ENCODE measurements at places on chromosomes 4 and X.

- no peak for DNase-seq
These were observed 218.7 kb upstream of the NDST4 start for GRCh38 chr4:115332078-115332477.

DNA sequence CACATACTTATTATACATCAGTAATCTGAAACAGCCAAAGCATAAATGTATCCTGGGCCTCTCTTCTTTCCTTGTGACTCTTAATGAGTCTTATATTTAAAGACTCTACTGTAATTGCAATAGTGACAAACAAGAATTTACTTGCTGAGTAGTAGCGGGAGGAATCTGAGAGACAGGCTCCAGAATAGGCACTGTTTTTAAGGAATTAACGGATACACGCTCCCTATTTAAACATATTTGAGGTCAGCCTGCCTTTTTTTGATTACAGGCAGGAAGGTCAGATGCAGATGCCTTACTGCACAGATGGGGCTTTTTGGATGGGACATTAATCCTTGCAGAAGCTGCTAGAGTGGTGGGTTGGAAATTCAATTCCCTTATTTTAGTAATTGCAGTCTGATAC lies 196.3 kb upstream of the ANXA3 start:
- no peak for DNase-seq

GRCh38 chrX:29043746-29044145 lies 456.5 kb downstream of the IL1RAPL1 start:
- DNase-seq = no peak

- DNase-seq = no peak
These were observed 68.6 kb downstream of the CAMK2D start for GRCh38 chr4:113692809-113693411.

- DNase-seq = no peak
These were observed 49.7 kb upstream of the DDIT4L start for GRCh38 chr4:100240008-100240407.

DNA sequence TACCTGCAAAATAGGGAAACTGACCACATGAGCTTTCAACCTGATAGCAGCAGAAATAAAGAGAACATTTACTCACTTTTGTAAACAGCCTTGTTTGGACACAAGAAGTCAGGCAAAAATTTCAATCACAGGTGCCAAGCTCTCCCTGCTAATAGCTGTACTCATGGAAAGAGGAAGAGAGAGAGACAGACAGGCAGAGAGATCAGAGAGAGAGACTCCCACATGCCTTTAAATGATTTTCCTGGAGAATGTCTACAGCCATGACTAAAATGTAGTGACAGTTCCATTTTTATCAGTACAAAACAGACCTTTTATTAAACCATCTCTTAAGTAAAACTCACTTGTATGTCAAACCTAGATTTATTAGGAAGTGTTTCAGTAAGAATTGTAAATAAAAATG lies 752.9 kb downstream of the TRAM1L1 start:
- DNase-seq = no peak

DNA sequence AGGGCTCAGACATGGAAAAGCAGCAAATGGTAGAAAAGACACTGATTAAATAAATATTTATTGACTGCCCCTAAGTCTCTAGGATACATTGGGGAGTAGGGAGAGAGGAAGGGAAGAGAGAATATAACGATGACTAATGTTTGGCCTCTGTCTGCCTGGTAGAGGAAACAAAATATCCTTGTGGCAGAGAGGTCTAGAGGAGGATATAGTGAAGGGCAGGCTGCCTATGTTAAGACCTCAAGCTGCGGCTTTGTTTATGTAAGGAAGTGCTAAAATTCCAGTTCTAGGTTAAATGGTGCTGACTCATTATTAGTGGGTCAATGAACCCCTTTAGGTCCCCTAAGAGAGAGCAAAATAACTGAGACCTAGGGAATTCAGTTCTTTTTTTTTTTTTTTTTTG lies 427.3 kb upstream of the FTHL17 start:
- DNase-seq = no peak

GRCh38 chrX:2371026-2371711 lies 129.6 kb downstream of the DHRSX start:
- no peak for DNase-seq

DNA sequence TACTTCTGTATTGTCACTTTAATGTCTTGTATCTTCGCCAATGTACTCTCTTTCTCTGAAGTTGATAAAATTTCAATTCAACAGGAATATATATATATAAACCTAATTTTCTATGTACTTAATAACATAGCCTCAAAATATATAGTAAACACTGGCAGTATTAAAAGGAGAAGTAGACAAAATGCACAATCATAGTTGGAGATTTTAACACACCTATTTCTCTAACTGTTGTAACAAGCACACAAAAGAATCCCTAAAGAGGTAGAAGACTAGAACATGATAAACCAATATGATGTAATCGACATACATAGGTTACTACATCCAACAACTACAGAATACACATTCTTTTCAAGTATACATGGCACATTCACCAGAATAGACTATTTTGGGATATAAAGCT lies 65.5 kb downstream of the ZNF81 start:
- no peak for DNase-seq

DNA sequence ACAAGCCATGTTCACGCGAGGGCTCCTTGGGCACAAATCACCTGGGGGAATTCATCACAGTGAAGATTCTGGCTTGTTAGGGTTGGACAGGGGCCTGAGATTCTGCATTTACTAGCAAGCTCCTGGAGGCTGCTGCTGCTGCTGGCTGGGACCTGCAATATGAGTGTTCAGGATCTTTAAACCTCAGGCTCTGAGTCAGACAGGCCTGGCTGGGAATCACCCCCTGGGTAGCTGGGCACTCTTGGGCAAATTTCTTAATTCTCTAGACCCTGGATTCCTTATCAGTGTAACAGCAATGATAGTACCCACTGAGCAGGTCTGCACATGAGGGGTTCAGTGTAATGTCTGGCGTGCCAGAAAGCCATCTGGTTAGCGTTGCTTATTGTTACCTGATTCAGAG lies 101.5 kb downstream of the DHX15 start:
- DNase-seq = no peak

GRCh38 chr4:162582180-162582579 lies 418.4 kb upstream of the FSTL5 start:
- DNase-seq = no peak

- no peak for DNase-seq
These were observed 87.5 kb upstream of the DHX15 start for GRCh38 chr4:24671849-24672248.

DNA sequence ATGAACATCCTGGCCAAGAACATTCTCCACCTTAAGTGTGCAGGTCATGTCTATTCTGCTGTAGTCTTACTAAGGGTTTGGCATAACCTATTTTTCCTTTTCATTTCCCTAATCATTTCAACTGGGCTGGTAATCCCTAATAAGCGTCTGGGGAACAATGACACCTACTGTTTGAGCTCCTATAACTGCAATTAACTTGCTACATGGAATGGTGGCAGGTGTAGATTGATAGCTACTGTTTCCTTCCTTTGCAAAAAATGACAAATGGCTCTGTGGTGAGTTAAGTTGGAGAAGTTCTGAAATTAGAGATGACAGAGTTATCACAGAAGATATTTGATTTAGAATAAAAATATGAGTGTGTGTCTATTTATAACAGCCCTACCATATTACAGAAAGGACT lies 104.5 kb upstream of the NAP1L5 start:
- DNase-seq = no peak

DNA sequence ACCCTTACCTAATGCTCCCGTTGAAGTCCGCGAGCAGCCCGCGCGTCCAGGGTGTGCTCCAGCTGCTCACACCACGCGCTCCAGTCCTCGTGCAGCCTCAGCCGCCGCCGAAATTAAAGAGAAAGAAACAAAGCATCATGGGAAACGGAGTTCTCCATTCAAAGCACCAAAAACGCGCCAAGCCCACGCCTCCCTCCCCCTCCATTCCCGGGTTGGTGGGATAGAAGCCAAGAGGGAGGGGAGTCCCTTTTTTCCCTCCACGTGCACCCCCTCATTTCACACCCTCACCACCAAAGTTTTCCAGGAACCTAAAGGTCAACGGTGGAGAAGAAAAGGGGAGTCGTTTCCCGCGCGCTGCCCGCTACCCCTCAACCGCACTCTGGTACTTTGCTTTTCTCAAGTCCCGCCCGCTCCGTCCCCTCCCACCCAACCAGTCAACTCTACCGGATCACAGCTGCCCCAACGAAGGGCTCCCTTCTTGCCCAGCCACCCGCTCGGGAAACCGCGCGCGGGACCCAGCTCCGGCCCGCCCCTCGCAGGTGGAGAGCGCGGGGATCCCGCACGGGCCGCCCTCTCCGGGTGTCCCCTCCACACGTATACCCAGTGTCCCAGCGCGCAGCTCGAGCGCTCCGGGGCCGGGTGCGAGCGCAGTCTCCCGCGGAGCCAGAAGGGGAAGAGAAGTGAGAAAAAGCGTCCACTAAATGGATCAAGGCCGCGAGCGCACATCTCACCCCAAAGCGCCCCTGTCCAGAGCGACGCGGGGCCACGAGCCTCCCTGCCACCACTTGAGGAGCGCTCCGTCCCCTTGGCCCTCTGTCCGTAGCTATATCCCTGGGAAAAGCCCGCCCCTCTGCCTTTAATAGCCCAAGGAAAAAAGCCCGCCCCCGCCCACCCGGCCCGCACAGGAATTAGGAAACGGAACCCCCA lies 65.1 kb upstream of the CCDC160 start:
- no peak for DNase-seq

- DNase-seq = no peak
These were observed 80.2 kb downstream of the HTRA3 start for GRCh38 chr4:8349664-8350236.

DNA sequence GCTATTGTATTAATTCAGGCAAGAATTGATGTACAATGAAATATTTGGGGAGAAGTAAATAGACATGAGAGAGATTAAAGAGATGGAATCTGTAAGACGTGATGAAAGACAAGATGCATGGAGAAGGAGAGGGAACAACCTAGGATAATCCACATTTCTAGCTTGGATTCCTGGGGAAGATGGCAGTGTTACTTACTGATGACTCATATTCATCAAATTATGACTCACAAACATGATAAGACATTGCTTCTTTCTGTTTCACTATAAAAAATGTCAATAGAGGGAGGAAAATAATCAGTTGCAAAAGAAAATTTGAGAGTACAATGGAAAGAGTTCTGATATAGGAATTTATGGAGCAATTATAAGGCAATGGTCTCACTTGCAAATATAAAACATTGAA lies 104.1 kb upstream of the BMP3 start:
- DNase-seq = no peak

GRCh38 chr4:147940171-147940570 lies 208.3 kb downstream of the ARHGAP10 start:
- DNase-seq = no peak

- no peak for DNase-seq
These were observed 17.3 kb upstream of the FMR1 start for GRCh38 chrX:147894366-147894963.

DNA sequence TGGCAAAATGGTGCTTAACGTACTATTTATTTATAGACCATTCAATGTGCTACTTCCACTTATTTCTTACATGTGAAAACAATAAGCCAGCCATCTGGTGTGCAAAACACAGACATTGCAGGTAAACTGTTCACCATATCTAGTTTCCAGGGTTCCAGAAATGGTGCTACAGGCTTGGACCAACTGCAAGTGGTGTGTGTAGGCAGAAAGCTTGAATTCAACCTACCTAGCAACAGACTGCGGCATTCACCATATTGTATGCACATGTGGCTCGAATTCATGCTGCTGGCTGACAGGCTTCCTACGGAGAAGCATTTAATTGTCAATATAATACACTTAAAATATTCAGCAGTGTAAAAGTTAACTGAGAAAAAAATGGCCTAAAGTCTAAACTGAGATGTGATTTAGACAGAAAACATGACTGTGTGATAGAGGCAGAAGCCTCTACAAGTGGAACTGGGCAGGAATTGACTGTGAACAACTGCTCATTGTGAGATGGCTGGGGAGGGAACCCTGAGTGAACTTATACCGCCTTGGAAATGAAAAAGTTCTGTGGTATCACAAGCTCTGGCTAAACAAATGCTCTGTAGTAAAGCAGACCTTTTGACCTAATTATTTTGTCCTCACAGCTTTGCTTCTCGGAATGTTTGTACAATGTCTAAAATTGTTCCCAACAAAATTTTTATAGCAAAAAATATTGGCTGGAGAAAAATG lies 434.7 kb downstream of the GRIA2 start:
- no peak for DNase-seq

- no peak for DNase-seq
These were observed 22.4 kb downstream of the STARD8 start for GRCh38 chrX:68669871-68670270.

- DNase-seq = no peak
These were observed 36.9 kb upstream of the SH3KBP1 start for GRCh38 chrX:19924285-19924684.

DNA sequence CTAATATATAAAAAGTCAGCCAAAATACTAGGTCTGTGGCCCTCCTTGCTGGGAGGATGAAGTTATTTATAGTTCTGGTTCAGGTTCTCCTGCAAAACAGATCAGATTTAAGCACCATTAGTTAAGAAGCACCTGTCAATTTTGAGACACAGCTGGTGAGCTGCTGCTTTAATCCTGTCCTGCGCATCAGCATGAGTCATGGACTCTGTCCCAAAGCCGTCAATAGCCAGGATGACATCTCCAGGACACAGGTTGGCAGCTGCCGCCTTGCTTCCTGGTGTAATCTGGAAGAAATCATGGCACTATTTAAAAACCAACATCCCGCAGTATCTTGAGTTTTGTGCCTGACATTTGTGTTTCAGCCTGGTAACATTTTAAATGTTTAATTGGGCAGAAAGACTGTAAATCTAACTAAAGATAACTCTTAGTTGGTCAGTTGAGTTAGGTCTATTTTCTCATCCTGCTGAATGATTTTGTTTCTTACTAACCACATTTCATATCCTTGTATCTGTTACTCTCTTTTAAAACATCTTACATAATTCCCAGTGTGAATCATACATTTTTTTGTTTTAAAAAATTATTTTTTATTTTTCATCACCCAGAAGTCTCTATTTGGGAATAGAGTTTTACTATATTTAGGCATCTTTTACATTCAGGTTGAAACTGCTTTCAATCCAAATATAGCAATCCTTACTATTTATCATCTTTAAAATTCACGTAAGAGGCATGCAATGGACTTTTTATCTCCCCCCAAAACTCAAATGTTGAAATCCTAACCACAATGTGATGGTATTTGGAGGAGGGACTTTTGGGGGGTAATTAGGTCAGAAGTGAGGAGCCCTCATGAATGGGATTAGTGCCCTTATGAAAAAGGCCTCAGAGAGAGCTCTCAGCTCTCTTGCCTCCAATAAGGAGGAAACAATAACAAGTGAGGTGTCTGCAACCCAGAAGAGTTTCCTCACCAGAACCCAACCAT lies 10.1 kb downstream of the PDLIM3 start:
- no peak for DNase-seq

- DNase-seq = no peak
These were observed 36.9 kb downstream of the SORBS2 start for GRCh38 chr4:185774845-185775680.

DNA sequence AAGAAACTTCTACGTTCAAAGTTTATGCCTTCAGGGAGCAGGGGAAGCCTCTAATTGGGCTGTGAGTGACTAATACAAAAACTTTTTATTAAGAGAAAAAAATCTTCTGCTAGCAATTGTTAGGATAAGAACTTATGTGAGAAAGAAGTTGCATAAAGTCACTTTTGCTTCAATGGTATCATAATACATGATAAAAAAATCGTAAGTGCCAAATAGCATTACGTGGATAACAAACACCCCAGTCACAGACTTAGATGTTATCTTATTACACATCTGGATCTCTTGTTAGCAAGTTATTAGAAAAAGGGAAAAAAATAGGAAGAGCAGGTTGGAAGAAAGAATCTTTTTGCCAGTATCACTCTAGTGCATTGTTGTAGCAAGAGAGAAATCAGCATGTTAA lies 4.2 kb upstream of the NDST4 start:
- DNase-seq = no peak

GRCh38 chr4:155929833-155930232 lies 23.8 kb downstream of the CTSO start:
- DNase-seq = no peak

- no peak for DNase-seq
These were observed 20.8 kb downstream of the ARHGEF6 start for GRCh38 chrX:136759968-136760367.
